Natural killer cell (primary cell): ENCODE measurements at places on chromosomes 13 and 19.

GRCh38 chr19:51786646-51787494, 8.1 kb upstream of the FPR3 start:
- DNase-seq: no peak

- no peak for DNase-seq
Observed at GRCh38 chr13:103931885-103932284, 865.7 kb upstream of the SLC10A2 start.

DNA sequence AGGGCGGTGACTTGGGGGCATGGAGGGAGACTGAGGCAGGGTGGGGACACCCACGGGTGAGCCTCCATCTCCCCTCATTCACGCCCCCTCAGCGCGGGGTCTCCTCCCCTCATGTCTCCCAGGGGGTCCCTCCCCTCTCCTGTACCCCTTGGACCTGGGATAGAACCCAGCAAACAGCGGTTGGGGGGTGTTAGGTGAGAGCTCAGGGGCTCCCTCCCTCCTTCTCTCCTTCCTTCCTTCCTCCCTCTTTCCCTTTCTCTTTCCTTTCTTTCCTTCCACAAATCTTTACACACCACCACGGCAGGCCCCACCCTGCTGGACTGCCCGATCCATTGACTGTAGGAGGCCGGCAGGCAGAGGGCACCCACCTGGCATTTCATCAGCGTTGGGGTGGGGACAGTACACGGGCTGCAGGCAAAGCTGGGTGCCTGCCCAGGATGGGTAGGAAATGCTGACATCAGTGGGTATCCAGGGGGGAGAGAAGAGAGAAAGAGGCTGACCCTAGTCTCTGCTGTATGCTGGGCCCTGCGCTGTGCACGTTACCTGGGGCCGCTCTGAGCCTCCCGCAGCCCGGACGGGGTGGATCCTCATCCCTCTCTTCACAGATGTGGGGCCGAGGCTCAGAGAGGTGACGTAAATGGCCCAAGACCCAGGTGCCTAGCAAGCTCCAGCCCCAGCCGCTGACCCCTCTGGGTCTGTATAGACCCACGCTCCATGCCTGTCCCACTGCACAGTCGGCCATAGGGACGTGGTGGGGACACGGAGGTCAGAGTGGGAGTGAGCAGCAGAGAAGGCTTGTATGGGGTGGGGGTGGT, 3.5 kb downstream of the SSC5D start:
- no peak for DNase-seq

GRCh38 chr19:45125975-45126493, 33.1 kb downstream of the PPP1R37 start:
- peak; percentile 58 for DNase-seq

DNA sequence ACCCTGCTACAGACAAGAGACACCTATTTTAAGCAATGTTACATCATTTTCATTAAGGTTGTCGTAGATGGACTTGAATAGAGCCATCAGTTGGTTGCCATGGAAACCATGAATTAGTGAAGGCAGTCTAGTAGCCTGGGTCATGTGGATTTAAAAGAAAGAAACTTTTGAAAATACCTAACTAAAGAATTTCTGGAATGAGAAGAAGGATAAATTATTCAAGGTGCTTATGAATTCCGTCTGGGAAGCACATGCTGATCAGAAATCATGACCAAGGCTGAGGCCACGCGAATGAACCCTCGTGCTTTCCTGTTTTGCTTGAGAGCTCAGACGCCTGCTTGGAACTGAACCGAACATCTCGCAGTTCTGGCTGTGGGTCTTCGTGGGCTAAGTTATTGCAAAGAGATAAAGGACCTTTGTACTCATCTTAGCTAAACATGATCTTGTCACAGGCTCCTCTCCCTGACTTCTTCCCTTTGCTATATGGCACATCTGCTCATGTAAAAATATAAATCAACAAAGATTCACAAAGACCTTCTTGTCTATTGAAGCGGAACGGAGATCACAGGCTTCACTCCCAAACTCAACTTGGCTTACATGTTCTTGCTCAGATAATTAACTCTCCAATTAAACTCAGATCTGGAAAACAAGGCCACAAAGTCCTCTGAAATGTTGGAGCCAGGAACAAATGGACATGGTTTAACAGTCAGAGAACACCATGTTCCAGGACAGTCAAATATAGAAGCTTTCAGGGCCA, 140.2 kb downstream of the NUFIP1 start:
- no peak for DNase-seq

DNA sequence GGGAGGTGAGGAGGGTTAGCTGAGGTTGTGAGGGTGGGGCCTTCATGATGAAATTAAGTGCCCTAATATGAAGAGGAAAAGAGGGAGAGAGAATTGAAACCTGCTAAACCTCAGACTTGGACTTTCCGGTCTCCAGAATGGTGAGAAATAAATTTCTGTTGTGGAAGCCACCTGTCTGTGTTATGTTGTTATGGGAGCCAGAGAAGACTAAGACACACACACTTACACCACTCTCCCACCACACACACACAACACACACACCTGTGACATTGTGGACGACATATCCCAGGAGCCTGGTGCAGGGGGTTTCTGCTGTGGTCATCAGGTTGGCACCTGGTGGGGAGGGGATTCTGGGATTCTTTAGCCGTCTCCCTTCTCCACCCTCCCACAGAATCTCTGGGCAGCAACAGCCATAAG, 14.0 kb downstream of the KLK4 start:
- DNase-seq: no peak

DNA sequence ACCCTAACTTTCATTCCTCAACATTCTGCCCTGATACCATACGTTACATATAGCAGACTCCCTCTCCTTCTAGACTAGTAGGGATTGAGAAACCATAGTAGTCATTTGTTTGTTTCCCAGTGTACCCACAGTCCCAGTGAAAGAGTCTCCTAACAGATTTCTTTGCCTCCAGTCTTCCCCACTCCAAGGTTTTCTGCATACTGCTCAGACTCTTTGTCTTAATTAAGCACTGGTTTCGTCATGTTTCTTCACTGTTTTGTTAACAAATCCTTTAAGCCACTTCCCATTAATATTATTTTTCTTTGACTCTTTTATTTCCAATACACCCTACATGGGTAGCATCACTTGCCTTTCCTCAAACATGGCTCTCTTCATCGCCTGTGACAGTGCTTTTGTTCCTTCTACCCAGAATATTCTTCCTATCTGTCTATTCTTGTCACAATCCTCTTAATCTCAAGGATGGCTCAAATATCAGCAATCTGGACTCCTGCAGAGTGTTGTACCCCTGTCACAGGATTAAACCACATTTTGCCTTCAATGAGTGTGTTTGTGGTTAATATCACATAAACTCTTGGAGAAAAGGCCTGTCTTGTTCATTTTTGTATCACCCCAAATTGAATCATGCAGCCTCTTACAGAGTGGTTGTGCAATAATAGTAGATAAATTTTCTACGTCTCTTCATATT, 92.7 kb upstream of the KLF12 start:
- DNase-seq: no peak

- no peak for DNase-seq
Observed at GRCh38 chr13:98741741-98742435, 10.6 kb downstream of the SLC15A1 start.

GRCh38 chr13:112212533-112212932, 145.6 kb downstream of the SOX1 start:
- DNase-seq: no peak
